ENCODE measurements at places on chromosomes 1 and 21.

- DNase-seq = no peak
These were observed 327.8 kb downstream of the PAPPA2 start for GRCh38 chr1:176790786-176791185.

- DNase-seq = no peak
These were observed 54.1 kb upstream of the ABCG1 start for GRCh38 chr21:42164818-42165217.

DNA sequence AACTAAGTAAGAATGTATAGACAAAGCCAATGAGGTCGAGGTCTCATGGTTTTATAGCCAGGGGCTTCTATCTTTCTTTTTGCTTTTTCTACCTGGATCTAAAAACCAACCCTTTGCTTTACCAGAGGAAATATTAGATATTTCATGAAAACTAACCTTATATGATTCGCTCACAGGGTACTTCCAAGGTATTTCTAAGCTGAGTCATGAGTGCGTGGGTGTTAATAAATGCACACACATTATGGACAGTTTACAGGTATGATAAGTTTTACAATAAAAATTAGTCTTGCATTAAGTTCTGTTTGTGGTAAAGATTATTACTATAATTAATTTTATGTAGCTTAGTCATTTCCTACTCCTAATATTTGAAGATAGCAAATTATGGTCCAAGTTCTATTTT, 217.2 kb downstream of the CHRM3 start:
- no peak for DNase-seq

DNA sequence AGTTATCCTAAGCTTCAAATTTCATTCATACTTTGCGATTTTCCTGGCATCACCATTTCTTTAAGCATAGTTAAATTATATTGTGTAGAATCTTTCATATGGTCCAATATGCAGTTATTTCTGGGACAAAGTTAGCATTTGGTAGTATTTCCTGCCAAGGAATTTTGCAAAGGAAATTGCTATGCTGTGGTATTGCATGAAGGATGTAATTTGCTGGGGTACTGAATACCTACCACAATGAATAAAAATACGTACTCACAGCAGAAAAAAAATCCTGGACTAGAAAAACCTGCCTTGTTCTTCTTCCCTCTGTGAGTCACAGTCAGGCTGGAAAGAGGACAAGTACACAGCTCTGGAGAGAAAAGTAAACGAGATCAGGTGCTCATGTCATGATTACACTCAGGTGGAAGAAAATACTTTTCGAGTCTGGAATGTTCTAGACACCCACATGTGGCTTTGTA, 241.2 kb downstream of the PTBP2 start:
- no peak for DNase-seq

DNA sequence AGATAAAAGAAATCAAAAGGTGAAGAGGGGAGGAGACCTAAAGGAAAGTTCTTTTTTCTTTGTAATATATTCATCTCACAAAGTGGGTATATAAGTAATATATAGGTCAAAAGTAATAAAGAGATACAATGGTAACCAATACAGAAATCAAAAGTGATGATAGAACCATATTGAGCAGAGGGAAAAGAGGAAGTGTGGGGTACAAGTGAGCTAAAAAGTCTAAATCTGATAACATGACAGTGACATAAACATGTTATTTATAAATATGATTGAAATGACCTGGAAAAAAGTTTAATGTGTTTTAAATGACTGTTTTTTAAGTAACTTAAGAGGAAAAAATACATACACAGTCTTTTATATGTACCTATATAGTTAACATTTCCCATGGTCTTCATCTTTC, 70.5 kb downstream of the MRPL39 start:
- no peak for DNase-seq
